ENCODE measurements at places on chromosomes 3 and 15. TPM values are rescaled to one million over a fixed set of nuclear protein-coding genes. Genes with fewer than 3 reads are reported as not detected.

Gene PLCH1
- total RNA-seq: 0.36 TPM

Gene ZNF639
- total RNA-seq: 75.9 TPM

Gene MUC20
- total RNA-seq: 2.9 TPM

Gene TMEM266
- 0.27 TPM for total RNA-seq

Gene CKMT1A
- total RNA-seq: not detected

Gene IGDCC3
- 0.41 TPM for total RNA-seq

Gene CTXN2
- total RNA-seq: not detected

Gene DLG1
- 62.6 TPM for total RNA-seq

DNA sequence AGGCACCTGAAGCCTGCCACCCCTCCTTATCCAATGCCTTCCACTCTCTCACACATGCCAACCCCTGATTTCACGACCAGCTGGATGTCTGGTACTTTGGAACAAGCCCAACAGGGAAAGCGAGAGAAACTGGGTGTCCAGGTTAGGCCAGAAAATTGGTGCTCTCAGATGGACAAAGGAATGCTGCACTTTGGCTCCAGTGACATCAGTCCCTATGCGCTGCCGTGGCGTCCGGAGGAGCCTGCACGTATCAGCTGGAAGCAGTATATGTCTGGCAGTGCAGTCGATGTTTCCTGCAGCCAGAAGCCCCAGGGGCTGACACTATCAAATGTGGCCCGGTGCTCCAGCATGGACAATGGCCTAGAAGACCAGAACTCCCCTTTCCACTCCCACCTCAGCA is 45.2 kb downstream of the CDAN1 start:
- no peak overlapping the region for H3K27ac ChIP-seq
- no peak overlapping the region for H3K4me3 ChIP-seq
- no peak for DNase-seq
- H3K4me1 ChIP-seq: no peaks in the 10 kb centered on the region
- peaks cover 82% of the 10 kb centered on the region for H3K36me3 ChIP-seq

DNA sequence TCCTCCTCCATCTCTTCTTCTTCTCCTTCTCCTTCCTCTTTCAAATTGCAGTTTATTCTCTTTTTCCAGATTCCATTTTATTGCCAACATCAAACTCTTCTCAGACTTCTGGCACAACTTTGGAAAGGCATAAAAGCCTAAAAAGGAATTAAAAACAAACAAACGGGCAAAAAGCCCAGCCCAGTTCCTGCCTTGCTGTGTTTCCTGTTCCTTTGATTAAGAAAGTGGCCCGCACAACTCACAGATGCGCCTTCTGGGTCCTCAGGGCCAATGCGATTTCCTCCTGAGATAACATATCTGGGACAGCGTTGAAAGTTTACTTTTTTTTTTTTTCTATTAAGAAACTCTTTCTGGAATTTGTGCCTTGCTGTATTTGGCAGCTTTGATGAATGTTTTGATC is 158.7 kb upstream of the UBE3A start:
- H3K36me3 ChIP-seq: no peaks in the 10 kb centered on the region
- no peak overlapping the region for H3K4me3 ChIP-seq
- no peaks in the 10 kb centered on the region for H3K4me1 ChIP-seq
- no peak overlapping the region for H3K27ac ChIP-seq
- H3K27me3 ChIP-seq: no peaks in the 10 kb centered on the region

- H3K4me1 ChIP-seq: no peaks in the 10 kb centered on the region
- no peaks in the 10 kb centered on the region for H3K36me3 ChIP-seq
- no peak for DNase-seq
These were observed 542.9 kb downstream of the FHIT start for GRCh38 chr3:60708191-60708975.

DNA sequence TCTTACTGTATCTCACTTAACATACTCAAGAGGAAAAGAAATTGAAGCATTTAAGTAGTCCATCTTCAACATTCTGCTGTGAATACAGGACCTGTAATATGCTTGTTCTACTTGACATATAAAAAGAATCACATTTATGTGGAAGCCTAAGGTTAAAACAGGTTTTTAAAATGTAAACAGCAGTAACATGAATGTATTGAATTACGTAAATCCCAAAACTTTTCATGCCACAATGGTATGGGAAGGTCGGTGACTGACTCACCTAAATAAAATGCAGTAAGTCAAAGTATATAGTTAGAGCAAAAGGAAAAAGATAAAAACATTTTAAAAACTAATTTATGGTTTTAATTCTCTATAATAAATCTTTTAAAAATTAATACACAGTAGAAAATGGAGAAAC is 115.7 kb upstream of the TJP1 start:
- no peak overlapping the region for H3K27ac ChIP-seq
- no peak for DNase-seq
- H3K4me1 ChIP-seq: no peaks in the 10 kb centered on the region
- H3K4me3 ChIP-seq: no peak overlapping the region
- no peaks in the 10 kb centered on the region for H3K27me3 ChIP-seq

- no peaks in the 10 kb centered on the region for H3K36me3 ChIP-seq
- no peaks in the 10 kb centered on the region for H3K4me1 ChIP-seq
- no peaks in the 10 kb centered on the region for H3K27me3 ChIP-seq
These were observed 46.5 kb downstream of the GRAMD1C start for GRCh38 chr3:113885050-113885449.

DNA sequence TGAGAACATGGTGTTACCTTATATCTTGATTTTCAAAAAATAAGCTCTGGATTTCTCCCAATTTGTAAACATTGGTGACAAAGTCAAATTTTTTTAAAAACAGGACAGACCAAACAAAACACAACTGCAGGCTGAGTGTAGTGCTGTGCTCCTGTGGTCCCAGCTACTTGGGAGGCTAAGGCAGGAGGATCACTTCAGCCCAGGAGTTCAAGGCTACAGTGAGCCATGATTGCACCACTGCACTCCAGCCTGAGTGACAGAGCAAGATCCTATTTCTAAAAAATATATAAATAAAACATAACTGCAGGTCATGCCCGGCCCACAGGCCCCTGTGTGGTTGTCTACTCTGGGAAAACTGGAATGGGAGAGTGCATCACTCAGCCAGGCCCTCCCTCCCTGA is 4.0 kb upstream of the ZXDC start:
- DNase-seq: no peak
- H3K27ac ChIP-seq: no peak overlapping the region
- no peaks in the 10 kb centered on the region for H3K27me3 ChIP-seq
- H3K4me1 ChIP-seq: peaks cover 14% of the 10 kb centered on the region
- H3K36me3 ChIP-seq: no peaks in the 10 kb centered on the region
- H3K4me3 ChIP-seq: no peak overlapping the region

DNA sequence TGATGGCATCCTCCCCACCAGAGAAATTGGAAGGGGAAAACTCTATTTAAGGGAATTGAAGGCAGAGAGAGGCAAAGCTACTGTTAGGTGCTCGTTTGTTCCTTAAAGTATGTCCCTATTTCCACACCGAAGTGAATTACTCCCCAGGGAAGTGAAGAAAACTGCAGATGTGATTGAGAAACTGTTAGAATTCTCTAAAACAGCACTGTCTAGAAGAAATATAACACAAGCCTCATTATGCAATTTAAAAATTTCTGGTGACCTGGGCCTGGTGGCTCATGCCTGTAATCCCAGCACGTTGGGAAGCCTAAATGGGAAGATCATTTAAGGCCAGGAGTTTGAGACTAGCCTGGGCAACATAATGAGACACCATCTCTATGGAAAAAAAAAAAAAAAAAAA is 305.0 kb downstream of the SHQ1 start:
- no peaks in the 10 kb centered on the region for H3K36me3 ChIP-seq
- H3K4me3 ChIP-seq: no peak overlapping the region
- no peak for DNase-seq
- H3K4me1 ChIP-seq: no peaks in the 10 kb centered on the region
- no peaks in the 10 kb centered on the region for H3K27me3 ChIP-seq

- no peaks in the 10 kb centered on the region for H3K4me1 ChIP-seq
- DNase-seq: no peak
- no peaks in the 10 kb centered on the region for H3K27me3 ChIP-seq
- no peak overlapping the region for H3K27ac ChIP-seq
- no peaks in the 10 kb centered on the region for H3K36me3 ChIP-seq
- no peak overlapping the region for H3K4me3 ChIP-seq
These were observed 110.3 kb upstream of the ETV5 start for GRCh38 chr3:186219211-186219638.

DNA sequence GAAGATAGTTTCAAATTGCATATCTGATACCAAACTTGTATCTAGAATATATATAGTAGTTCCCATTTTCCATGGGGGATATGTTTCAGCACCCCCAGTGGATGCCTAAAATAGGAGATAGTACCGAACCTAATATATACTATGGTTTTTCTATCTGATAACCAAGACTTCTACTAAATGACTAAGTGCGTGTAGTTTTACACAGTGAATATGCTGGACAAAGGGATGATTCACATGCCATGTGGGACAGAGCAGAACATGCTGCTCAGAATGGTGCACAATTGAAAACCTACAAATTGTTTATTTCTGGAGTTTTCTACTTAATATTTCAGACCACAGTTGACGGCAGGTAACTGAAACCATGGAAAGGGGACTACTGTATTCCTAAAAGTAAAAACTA is 73.4 kb upstream of the TP63 start:
- H3K27me3 ChIP-seq: no peaks in the 10 kb centered on the region
- no peak overlapping the region for H3K27ac ChIP-seq
- no peak overlapping the region for H3K4me3 ChIP-seq

DNA sequence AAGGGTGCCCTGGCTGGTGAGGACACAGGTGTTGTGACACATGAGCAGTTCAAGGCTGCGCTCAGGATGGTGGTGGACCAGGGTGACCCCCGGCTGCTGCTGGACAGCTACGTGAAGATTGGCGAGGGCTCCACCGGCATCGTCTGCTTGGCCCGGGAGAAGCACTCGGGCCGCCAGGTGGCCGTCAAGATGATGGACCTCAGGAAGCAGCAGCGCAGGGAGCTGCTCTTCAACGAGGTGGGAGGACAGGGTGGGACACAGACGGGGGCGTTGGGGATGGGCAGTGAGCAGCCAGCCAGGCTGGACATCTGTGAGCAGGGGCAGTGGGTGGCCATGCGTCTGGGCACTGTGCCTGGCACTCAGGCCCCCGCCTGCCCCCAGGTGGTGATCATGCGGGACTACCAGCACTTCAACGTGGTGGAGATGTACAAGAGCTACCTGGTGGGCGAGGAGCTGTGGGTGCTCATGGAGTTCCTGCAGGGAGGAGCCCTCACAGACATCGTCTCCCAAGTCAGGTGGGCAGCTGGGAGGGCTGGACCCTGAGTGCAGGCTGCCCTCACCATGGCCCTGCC is 10.3 kb downstream of the ANKRD63 start:
- no peaks in the 10 kb centered on the region for H3K36me3 ChIP-seq
- no peak for DNase-seq
- H3K27ac ChIP-seq: no peak overlapping the region
- no peaks in the 10 kb centered on the region for H3K4me1 ChIP-seq
- H3K27me3 ChIP-seq: no peaks in the 10 kb centered on the region

- H3K4me3 ChIP-seq: peak overlapping the region; percentile 93
- H3K36me3 ChIP-seq: no peaks in the 10 kb centered on the region
- H3K27me3 ChIP-seq: no peaks in the 10 kb centered on the region
These were observed 908 bp upstream of the ADPGK start for GRCh38 chr15:72784456-72784876.

DNA sequence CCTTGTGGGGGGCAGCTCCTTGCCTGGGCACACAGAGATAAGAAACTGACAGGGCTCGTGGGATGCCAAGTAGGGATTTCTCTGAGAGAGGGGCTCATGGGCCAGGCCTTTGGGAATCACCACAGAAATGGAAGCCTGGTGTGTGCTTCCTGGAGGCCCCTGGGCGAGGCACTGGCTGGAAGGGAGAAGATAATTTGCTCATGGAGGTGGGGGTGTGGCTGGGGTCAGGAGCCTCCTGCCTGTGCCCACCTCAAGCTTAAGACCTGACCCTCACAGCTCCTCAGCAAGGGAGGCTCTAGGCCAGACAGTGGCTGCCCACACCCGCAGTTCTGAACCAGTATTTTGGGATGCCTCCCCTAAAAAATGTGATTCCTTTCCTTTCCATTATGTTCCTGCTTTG is 16.9 kb upstream of the CPNE9 start:
- peaks cover 100% of the 10 kb centered on the region for H3K36me3 ChIP-seq
- no peak overlapping the region for H3K27ac ChIP-seq
- DNase-seq: no peak
- H3K4me1 ChIP-seq: no peaks in the 10 kb centered on the region
- H3K4me3 ChIP-seq: no peak overlapping the region

GRCh38 chr3:124512881-124513609 is 217.2 kb upstream of the UMPS start:
- no peaks in the 10 kb centered on the region for H3K27me3 ChIP-seq
- no peak overlapping the region for H3K27ac ChIP-seq
- H3K4me3 ChIP-seq: no peak overlapping the region
- no peak for DNase-seq

DNA sequence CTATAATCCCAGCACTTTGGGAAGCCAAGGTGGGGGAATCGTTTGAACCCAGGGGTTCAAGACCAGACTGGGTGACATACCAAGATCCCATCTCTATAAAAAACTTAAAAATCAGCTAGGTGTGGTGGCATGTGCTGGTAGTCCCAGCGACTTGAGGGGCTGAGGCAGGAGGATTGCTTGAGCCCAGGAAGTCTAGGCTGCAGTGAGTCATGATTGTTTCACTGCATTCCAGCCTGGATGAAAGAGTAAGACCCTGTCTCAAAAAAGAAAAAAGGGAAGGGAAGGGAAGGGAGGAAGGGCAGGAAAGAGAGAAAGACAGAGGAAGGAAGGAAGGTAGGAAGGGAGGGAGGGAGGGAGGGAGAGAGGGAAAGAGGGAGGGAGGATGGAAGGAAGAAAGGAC is 133.7 kb upstream of the LRRN1 start:
- no peak for DNase-seq
- no peaks in the 10 kb centered on the region for H3K27me3 ChIP-seq
- H3K4me1 ChIP-seq: no peaks in the 10 kb centered on the region
- no peak overlapping the region for H3K27ac ChIP-seq

GRCh38 chr15:70424937-70425411 is 327.3 kb upstream of the TLE3 start:
- no peaks in the 10 kb centered on the region for H3K36me3 ChIP-seq
- no peak overlapping the region for H3K27ac ChIP-seq
- no peak overlapping the region for H3K4me3 ChIP-seq
- H3K4me1 ChIP-seq: no peaks in the 10 kb centered on the region
- DNase-seq: no peak

DNA sequence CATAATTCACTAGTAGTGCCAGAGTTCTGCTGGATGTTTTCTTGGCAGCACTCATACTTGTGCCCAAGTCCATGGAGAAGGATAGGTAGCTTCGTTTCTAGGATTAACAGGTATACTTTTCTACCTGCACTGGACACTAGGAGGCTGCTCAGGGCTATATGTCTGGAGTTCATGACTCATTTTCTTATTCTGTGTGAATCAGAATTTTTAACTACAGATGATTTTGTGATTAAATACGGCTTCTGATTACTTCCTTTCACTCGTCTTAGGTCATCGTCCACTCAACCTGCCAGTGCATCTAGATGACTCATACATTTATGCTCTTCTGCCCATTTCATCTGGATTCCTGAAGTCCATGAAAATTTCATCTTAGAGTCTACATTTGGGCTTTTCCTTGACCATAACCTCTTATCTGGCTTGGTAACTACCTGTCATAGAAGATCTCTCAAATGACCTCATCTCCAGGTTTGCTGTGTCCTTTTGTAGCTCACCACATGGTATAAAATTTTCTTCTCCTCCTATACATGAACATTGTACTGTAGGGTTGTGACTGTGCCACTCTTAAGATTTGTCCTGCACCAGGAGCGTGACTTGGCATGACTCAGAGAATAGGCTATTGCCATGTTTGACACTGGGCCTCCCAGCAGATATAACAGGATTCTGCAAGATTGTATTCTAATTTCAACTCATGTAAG is 66.7 kb upstream of the GCSAM start:
- H3K4me3 ChIP-seq: no peak overlapping the region
- H3K4me1 ChIP-seq: no peaks in the 10 kb centered on the region
- no peak overlapping the region for H3K27ac ChIP-seq
- no peaks in the 10 kb centered on the region for H3K27me3 ChIP-seq
